T-helper 1 cell (primary cell): ENCODE measurements at places on chromosomes 1 and 21.

DNA sequence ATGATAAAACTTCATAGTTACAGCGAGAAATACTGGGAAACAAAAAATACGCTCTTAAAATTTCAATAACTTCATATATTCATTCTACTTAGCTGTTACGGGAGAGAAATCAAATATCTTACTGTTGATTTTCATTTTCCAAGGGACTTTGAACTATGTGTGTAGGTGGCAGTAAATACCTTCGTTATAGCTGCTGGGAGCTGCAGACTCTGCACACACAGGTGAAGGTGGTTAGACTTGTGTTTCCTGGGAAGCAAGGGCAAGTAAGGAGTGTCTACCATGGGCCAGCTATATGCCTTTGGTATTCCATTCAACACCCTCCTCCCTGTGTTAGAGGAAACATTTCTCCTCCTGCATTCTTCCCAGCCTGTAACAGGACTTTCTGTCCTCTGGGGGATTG is 51.4 kb upstream of the DIRAS3 start:
- DNase-seq = no peak

DNA sequence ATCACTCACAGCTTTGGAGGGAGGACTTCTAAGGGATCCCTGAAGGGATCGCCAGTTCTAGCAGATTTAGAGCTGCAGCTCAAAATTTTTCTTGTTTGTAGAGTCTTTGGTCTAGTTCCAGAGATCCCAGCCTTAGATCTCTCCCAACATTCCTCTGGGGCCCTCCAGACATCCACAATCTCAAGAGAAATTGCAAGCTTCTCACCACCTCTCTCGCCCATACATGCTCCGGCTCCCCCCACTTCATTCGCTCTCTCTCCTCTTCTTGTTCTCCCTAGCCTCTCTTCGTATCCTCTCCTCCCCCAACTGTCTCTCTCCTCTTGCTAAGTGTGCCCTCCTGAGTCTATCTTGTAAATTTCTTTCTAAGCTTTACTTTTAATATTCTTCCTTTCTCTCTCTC is 15.1 kb upstream of the TUT4 start:
- no peak for DNase-seq

DNA sequence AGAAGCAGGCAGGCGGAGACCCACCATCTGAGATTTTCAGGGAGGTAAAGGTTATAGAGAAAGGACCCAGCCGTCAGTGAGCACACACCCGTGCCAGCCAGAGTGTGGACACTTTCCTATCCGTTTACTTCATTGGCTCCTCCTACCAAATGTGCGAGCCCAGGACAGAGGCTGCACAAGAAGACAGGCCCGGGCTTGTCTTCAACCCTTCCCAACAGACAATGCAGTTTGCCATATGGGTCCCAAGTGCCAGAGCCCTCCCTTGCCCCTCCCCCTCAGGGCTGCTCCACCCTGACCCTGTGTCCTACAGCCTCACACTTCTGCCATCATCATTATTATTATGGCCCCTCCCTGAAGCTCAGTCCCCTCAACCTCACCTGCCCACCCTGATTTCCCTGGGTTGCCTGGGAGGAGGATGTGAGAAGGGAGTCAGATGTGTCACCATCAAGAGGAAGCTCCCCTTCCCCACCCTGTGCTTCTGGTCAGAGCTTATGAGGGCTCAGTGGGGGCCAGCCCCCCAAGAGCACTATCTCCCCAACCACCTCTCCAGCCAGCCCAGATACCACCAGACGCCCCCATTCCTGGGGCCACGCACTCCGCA is 9.4 kb downstream of the LAPTM5 start:
- DNase-seq = no peak

- no peak for DNase-seq
Observed at GRCh38 chr1:200883118-200883517, 10.3 kb downstream of the GPR25 start.

DNA sequence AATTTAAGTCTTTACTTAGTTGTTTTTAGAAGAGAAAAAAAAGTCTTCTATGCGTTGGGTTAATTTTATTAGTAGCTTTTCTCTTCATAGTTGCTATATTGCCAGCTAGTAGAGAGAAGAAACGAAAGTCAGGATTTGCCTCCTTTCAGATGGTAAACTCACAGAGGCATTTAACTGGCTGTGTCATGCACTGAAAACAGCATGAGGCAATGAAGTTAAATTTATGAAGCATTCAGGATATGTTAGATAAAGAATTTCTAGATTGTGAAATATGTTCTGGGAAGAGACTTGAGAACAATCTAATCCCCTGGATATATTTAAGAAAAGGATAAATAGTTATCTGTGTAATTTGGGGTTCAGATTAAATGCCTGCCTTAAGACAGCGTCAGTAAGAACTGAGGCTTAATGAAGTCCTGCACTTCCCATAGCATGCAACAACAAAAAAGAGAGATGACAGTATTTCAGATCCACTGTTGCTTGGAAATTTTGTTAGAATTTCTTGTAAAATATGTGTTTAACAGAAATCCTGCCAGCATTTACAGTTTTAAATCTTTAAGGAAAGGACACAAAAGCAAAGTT is 1.7 kb downstream of the ANGPTL1 start:
- DNase-seq = no peak
